ENCODE measurements at places on chromosomes 12 and 14.

GRCh38 chr14:99720941-99721791, 37.1 kb downstream of the CYP46A1 start:
- DNase-seq: no peak

GRCh38 chr12:9797722-9798619, 29.3 kb upstream of the KLRF1 start:
- DNase-seq: peak; percentile 56

DNA sequence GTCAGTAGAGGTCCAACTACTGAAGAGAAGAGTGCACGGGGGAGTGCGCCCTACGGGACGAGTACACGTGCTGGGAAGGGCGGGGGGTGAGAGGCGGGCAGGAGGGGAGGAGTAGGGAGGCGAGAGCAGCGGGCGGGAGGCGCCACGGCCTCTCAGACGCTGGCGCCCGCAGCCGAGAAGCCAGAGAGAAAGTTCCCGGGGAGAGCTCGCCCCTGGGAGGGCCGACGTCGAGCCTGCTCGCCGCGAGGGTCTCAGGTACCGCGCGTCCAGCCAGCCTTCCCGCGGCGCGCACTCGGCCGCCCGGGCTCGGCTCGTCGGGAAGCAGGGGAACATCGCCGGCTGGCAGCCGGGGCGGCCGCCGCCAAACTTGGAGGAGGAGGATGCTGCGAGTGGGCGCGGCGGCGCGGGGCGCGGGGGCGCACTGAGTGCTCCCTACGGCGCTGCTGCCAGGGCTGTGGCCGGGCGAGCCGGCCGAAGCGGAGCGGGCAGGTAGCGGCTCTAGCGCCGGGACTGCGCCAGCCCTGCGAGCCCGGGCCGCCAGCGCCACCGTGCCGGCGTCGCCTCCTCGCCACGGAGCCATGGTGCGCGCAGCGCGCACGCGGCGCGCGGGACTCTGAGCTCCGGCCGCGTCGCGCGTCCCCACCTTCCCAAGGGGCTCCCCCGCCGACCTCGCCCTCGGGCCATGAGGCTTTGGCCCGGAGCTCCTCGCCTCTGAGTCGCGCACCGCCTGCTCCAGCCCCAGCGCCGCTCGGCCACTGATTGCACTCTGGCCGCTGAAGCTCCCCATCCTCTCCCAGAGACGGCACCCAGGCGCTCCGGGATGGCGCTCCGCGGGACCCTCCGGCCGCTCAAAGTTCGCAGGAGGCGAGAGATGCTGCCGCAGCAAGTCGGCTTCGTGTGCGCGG, at the start of gene SLC24A4:
Gene SLC24A4 (plus strand): TSS at position 155 of the 905 bp plus-strand sequence. CDS start 666 bp downstream, at position 821.
- DNase-seq: peak; percentile 69

DNA sequence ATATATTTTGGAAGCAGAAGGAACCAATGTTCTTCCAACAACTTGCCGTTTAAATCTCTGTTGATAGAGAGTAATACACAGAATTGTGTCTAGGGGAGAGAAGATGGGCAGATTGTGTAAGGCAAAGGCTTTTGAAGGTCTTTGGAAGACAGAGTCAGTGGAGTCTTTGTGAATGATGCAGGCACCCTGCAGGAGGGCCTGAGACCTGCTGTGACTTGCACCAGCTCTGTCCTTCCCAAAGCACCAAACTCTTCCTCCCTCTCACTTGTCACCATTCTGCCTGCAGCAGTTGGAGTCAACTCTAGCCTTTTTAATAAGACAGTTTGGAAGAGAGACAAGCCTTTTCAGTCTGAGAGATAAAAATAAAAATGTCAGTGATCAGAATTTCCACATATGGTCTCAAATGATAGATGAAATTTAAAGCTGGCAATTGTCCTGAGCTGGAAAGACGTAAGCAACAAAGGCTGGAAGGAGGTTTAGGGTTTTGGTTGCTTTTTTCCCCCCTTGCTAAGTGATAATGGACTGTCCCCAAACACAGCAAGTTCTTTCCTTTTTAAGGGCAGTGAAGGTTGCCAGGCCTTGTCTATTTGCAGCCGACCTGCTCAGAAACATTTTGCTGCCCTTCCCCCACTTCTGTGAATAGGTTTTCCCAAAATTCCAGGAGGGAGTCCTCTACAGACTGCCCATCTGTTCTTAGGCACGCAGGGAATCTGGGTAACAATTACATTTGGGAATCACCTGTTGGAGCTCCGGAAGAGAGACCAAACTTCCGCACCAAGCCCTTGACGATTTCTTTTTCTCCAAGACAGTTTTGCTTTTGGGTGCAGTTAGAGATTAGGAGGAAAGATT, 103.0 kb upstream of the NTF3 start:
- DNase-seq: no peak

DNA sequence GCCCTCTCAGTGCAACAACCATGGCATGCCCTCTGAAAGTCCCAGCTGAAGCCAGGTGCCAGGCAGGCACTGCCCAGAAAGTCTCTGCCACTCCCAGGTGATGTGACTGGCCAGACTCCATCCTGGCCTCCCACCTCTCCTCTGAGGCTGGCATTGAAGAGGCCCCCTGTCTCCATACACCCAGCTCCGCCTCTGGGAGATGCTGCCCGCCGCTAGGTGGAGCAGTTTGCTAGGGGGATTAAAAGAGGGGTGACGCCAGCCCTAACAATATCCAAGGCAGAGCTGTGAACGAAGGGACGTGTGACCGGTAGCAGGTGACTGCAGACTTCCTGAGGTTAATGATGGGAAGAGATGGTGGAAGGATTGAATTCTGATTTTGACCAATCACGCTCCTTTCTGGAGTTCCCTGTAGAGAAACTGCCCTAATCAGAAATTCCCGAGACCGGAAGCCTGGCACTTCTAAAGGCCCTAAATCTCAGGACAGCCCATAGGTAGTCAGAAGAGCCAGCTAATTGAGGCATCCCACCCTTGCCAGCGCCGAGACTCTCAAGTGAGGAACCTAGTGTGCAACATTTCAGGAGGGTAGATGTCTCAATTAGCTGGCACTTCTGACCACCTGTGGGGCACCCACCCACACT, 8.3 kb upstream of the PLEK2 start:
- DNase-seq: peak; percentile 68

GRCh38 chr12:67419810-67420209, 150.7 kb downstream of the CAND1 start:
- no peak for DNase-seq

GRCh38 chr12:104458694-104459367, 2.1 kb downstream of the CHST11 start:
- no peak for DNase-seq

DNA sequence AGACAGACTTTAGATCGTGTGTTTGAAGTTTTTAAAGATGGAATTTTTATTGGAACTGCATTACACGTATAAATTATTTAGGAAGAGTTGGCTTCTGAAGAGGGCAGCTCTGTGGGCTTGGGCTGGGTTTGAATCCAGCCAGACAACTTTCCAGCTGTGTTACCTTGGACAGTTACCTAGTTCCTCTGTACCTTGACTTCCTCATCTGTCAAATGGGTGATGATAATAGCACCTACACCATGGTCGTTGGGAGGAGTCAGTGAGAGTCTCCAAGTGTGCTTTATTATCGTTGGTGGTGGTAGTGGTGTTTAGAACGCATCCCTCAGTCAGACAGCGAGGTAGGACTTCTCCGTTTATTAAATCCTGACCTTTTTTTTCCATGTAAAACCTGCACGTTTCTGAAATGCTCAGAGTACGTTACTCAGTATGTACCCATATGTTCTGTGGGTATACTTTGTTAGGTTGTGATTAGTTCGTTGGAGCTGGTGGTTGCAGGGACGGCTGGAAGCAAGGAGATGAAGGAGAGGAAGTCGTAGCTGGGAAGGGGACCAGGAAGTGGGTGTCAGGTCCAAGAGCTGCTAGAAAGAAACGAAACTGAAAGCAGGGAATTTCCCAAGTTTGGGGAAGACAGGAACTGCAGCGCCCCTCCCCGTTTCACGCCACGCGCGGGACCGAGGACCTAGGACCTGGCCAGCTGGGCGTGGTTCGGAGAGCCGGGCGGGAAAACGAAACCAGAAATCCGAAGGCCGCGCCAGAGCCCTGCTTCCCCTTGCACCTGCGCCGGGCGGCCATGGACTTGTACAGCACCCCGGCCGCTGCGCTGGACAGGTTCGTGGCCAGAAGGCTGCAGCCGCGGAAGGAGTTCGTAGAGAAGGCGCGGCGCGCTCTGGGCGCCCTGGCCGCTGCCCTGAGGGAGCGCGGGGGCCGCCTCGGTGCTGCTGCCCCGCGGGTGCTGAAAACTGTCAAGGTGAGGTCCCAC, at the start of gene OAS3:
Gene OAS3 (plus strand): TSS at position 734 of the 979 bp plus-strand sequence. CDS start 57 bp downstream, at position 791.
- DNase-seq: peak; percentile 25

DNA sequence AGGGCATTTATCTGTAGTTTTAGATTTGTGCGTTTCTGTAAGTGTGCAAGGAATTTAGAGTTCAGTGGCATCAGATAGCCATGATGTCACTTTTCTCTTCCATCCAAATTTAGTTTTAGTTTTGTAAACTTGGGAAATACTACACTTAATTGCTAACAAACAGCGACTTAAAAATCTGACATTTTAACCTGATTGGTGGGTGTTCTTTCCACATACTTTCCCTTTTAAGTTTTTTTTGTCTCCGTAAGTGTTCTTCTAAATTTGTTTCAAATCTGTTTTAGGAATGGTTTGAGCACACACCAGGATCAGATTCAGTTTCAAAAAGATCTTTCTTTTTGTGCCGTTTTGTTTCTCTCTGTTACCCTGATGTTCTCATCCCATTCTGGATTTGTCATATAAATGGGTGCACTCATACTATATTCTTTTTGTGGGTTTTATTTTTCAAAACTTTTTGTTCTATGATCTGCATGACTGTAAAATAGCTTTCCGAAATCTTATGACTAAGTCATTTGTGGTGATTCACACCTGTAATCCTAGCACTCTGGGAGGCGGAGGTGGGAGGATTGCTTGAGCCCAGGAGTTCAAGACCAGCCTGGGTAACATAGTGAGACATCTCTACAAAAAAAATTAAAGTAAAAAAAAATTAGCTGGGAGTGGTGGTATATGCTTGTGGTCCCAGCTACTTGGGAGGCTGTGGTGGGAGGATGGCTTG, 58.9 kb downstream of the FBXO34 start:
- no peak for DNase-seq

- no peak for DNase-seq
Observed at GRCh38 chr14:23069413-23069806, 12.1 kb upstream of the CDH24 start.

DNA sequence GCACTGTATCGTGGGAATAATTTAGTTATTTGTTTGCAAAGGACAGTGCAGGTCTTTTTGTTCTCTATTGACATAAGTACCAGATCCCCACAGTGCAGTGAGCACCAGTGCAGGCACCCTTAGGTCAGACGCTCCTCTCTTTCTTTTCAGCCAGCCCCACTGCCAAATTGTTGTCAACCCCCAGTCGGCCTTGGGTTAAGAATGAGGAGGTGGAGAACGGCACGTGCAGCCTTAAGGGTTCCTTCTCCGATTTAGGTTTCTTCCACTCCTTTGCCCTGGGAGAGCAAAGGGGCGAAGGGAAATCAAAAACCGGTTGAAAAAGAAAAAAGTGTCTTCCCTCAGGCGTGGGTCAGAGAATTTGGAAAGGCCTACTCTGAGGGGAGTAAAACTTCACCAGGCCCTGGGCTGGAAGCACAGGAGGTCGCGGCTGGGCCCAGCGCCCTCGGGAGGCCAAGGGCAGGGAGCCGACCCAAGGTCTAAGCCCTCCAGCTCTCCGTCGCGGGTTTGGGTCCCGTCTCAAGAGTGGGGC, 4.3 kb downstream of the PAX9 start:
- DNase-seq: no peak

- DNase-seq: no peak
Observed at GRCh38 chr14:46279776-46280175, 371.8 kb downstream of the RPL10L start.

DNA sequence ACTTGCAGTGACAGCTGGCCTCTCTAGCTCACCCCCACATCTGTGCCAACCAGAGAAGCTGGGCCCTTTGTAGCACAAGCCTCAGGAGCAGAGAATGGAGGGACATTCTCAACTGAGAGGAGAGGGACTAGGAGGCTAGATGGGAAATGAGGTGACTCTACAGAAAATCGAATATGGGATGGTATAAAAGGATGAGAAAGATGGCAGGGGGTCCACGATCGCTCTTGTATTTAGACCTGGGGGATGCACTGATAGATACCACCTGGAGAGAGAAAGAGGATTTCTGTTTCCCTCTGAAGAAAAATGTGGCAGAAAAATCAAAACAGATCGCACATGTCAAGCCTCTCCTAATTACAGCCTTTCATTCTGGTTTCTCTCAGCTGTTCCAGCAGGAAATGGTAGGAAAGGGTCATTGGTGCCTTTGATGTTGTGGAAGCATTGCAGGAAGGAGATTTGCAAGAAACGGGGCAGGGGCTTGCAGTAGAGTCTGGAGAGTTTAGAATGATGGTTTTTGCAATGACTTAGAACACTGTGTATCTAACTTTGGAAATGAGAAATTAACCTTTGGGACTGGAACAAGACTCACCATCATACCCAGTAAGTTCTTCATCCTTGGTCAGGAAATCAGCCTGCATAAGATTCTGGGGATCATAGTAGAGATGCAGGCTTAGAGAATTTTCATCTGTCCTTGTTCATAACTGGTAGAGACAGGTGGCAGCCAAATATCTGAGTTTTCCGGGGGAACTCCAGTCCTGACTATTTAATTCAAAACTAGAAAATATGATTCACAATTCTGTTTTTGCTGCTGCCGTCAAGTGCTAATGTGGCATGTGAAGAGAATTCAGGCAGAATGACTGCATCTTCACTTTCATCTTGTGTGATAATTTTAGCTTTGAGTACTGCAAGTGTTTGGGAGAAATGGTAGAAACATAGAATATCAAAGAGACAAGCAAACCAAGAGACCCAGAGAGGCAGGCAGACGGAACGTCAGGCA, 98.8 kb downstream of the DAD1 start:
- DNase-seq: no peak

DNA sequence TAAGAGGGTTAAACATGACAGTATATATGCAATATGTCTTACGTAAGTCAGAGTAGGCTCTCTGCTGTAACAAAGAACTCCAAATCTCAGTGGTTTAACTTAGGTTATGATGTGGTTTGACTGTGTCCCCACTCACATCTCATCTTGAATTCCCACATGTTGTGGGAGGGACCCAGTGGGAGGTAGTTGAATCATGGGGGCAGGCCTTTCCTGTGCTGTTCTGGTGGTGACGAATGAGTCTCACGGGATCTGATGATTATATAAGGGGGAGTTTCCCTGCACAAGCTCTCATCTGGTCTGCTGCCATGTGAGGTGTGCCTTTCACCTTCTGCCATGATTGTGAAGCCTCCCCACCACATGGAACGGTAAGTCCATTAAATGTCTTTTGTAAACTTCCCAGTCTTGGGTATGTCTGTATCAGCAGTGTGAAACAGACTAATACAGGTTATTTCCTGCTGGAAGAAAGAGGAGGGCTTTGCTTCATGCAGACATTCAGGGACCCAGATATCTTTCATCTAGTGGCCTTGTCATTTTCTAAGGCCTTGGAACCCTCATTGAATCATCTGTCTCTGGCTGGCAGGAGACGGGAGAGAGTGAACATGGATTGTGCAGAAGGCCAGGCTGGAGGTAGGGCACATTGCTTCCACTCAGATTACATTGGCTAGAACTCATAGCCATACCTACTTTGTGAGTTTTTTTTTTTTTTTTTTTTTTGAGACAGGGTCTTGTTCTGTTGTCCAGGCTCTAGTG, 96.1 kb downstream of the CRADD start:
- DNase-seq: no peak

GRCh38 chr12:103495469-103496456, at the start of gene C12orf42:
TSS of gene C12orf42 (minus strand) at chr12:103495968. CDS start at chr12:103478426, 17,542 bp downstream.
- peak; percentile 85 for DNase-seq

GRCh38 chr12:52137746-52138145, 54.1 kb downstream of the KRT80 start:
- DNase-seq: no peak

- DNase-seq: no peak
Observed at GRCh38 chr12:94806617-94807016, 156.3 kb upstream of the TMCC3 start.
